CD4-positive, alpha-beta T cell treated with Interferon gamma for 1 hour (primary cell): ENCODE measurements at places on chromosomes 3 and 15.

GRCh38 chr15:67945951-67946700 is 106.3 kb upstream of the RNU6-1 start:
- DNase-seq = no peak

GRCh38 chr3:57164217-57164656 is 916 bp downstream of the IL17RD start:
- no peak for DNase-seq

GRCh38 chr3:81503026-81503425 is 258.4 kb downstream of the GBE1 start:
- DNase-seq = no peak

GRCh38 chr15:32649342-32649741 is 7.8 kb downstream of the SCG5 start:
- DNase-seq = no peak

GRCh38 chr3:31157893-31158620 is 263.6 kb upstream of the GADL1 start:
- DNase-seq = no peak

DNA sequence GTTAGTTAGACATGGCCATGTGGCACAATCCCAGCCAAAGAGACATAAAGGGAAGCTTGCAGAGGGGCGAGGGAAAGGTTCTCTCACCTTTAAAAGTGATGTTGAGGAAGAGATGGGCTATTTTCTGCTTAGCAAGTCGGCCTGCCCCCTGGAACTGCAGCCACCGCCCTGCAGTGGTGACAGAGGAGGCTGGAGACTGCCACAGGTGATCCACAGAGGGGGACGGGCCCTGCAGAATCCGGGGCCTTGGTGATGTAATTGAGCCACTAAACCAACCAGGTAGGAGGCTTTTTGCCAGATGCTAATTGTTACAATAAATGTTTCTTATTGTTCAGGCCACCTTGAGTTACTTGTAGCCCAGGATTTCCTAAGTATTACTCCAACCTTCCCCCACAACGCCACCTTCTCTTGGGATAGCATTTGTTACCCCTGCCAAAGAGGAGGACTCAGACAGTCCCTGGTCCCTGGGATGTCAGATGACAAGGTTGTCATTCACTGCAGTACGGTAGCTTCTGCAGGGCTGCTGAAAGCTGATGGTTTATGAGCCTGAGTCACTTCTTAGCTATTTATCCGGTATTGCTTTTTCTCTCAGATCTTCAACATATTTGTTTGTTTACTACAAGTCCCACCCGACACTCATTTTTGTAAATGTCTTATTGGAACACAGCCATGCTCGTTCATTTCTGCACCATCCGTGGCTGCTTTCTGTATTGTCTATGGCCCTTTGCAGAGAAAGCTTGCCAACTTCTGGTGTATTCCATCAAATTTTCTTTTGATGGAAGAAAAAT is 63.3 kb upstream of the SEC61A1 start:
- no peak for DNase-seq

GRCh38 chr3:153080778-153081240 is 81.2 kb upstream of the RAP2B start:
- DNase-seq = no peak

DNA sequence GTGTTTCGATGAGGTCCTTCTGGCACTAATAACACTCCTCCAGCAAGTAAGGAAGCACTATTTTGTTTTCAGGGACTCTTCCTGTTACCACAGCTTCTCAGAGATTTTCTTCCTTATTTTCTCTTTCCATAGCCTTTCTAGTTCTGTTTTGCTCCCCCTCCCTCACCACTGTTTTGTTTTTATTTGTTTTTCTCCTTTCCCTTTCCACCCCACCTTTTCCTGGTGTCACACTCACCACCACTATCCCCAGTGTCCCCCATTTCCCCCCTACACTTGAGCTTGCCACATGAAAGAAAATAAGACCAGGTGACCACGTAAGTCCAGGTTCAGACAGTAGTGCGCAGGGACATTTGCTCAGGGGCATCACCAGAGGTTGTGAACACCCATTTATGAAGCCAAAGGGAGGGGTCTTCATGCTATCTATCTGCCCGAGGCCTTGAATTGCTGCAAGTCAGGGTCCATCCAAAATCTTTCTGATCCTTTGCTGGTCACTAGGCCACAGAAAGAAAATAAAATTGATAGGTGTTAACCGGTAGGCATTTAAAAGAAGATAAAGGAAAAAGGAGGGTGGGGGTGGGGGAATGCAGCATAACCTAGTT is 1.4 kb upstream of the RFTN1 start:
- DNase-seq = no peak

DNA sequence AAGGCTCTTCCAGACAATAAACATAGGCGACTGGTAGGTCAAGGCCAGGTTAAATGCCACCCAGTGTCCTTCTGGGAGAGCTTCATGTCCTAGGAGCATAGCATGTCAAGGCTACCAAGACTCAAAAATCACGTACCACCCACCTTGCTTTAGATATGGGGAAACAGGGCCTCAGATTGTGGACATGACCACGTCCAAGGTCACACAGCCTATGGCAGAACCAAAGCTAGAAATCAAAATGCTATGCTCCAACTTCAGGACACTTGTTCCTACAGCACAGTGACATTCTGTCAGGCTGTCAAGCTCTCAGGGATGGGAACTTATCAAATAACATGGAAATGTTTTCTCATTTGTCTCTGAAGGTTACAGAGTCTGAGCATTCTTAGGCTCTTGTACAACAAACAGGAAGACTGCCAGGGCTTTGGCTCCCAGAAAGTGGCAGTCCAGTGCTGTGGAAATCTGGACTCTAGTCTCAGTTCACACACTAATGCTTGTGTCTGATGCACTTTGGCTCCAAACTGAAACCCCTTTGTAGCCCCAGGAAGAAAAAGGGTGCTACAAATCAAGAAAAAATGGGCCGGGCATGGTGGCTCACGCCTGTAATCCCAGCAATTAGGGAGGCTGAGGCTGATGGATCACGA is 170.4 kb upstream of the LPP start:
- no peak for DNase-seq
